Mesendoderm (in vitro differentiated cells): ENCODE measurements at places on chromosomes 4 and X.

DNA sequence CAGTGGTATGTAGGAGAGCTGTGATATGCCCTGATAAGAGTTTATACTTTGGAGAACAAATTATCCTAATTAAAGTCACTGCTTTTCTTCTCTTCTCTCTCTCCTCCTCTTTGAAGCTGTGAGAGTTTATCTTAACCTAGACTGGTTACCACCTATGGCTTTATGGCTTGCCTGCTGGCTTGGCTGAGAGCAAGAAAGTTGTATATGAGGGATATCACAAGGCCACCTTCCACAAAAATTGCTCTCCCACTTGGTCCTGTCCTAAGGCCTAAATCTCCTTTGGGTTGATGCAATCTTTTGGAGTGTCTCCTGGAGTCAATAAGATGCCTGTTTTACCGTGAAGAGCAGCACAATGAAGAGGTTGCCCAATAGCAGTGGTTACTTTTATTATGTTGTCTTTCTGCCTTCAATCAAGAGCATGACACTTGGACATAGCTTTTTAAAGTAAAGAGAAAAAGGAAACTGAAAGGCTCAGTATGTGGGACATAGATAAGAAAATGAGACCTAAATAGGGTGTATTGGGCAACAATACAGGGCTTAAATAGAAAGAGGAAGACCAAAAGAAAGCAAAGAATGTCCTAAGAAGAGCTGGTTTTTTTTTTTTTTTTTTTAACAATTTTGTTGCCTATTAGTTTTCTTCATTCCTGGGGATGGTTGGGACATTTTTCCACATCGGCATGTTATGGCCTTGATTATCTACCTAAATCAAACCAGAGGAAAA, 9.2 kb downstream of the GUCY1A1 start:
- DNase-seq = peak; percentile 65

DNA sequence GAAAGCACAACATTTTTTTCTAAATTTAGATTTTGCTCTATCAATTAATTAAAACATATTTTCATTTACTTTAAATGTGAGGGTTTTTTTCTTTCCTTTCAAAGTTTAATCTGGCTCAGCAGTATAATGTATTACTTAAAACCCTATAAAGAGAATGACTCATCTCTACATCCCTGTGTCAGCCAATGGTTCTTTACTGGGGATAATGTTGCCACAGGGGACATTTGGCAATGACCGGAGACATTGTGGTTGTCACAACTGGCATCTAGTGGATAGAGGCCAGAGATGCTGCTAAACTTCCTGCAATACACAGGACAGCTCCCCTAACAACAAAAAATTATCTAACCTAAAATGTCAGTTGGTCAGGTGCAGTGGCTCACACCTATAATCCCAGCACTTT, 53.8 kb downstream of the SYNPO2 start:
- DNase-seq = no peak

GRCh38 chrX:104432321-104432720, 133.7 kb upstream of the IL1RAPL2 start:
- DNase-seq = no peak

- DNase-seq = no peak
Observed at GRCh38 chr4:173934201-173934600, 349.3 kb downstream of the FBXO8 start.

DNA sequence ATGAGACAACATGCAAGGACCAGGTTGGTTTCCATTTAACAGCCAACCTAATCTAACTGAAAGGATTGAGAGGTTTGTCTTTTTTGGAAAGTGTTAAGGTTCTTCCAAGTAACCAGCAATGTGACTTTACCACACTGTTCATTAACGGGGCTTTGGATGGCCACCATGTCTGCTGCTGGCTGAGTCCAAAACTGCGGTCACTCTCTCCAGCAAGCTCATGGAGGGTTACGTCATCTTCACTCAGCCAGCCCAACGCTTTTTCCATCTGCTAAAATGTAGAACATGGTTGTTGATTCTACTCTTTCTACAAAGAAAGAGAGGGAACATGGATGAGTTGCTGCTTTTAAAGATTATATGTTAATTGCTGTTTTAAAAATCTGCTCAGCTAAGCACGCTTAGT, 11.0 kb downstream of the PKD2 start:
- peak; percentile 17 for DNase-seq

DNA sequence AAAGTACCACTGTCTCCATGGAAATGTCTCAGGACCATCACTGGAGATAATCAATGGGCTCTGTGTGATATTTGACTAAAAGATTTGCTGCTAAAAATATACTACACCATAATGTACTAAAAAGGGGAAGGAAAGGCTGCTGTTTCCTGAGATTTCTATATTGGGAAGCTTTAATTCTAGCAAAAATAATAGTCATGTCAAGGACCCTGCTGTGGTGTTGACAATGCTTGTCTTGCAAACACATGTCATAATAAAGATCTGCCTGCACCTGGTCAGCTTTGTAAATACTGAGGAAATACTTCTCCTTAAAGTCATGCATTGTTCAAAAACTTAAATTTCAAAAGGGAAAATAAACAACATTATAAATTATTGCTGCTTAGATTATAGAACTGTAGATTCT, 417.9 kb downstream of the GPM6A start:
- no peak for DNase-seq

GRCh38 chrX:45843518-45843917, 642.8 kb upstream of the DIPK2B start:
- peak; percentile 5 for DNase-seq

- DNase-seq = no peak
Observed at GRCh38 chr4:128525387-128525786, 237.8 kb upstream of the PGRMC2 start.

- DNase-seq = no peak
Observed at GRCh38 chrX:136899221-136899620, 18.7 kb upstream of the RBMX start.

GRCh38 chr4:162162672-162163071, 1.1 kb downstream of the FSTL5 start:
- DNase-seq = peak; percentile 59
